ENCODE measurements at places on chromosomes 12 and 14. TPM values are rescaled to one million over a fixed set of nuclear protein-coding genes. Genes with fewer than 3 reads are reported as not detected.

GRCh38 chr14:59123531-59123930 is 64.9 kb upstream of the DAAM1 start:
- no peak for DNase-seq

Gene BDKRB2
- polyA plus RNA-seq: 8.2 TPM

- no peak for DNase-seq
These were observed 38.3 kb downstream of the GYS2 start for GRCh38 chr12:21566223-21566906.

- no peak for DNase-seq
These were observed 20.0 kb upstream of the FICD start for GRCh38 chr12:108495054-108495453.

Gene SCNN1A
- 12.3 TPM for polyA plus RNA-seq

Gene A2ML1
- polyA plus RNA-seq: not detected

DNA sequence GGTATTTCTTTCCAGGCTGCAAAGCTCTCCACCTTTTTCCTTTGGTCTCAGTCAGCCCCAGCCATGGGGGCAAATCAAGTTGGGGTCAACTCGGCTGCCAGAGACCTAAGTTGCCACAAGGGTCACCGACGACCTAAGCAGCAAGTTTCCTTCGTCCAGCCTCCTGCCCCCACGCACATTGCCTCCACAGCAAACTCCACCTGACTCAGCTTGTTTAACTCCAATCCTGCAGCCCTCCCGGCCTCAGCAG is 767 bp upstream of the KCNMB4 start:
- DNase-seq: no peak

GRCh38 chr12:17618831-17619230 is 471.2 kb downstream of the RERGL start:
- DNase-seq: no peak

DNA sequence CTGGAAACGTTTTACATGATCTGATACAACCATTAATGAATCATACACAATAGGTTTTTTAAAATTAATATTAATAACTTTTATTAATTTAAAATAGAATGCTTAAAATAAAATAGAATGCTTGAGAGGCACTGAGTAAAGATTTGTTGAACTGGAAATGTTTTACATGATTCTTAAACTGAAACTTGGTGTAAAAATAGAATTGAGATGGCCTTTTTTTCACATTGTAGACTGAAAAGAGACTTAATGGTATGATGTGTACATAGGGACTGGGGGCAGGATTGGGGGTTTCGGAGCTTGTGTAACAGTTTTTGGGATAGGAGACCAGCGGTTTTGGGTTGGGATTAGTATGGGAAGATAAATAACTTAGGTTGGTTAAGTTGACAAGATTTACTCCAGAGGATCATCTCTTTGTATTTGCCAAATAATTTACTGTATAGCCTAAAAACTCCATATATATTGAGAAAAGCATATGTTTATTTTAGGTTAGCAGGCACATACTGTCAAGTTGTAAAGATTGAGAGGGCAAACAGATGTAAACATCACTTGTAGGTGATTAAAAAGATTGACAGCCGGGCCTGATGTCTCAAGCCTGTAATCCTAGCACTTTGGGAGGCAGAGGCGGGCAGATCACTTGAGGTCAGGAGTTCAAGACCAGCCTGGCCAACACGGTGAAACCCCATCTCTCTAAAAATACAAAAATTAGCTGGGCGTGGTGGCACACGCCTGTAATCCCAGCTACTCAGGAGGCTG is 2.0 kb upstream of the ZNF410 start:
- no peak for DNase-seq

GRCh38 chr14:68278576-68279436 is 459.2 kb downstream of the RAD51B start:
- no peak for DNase-seq

Gene SLC25A21
- polyA plus RNA-seq: 0.71 TPM

GRCh38 chr12:98220636-98221035 is 294.8 kb upstream of the TMPO start:
- no peak for DNase-seq

- DNase-seq: peak; percentile 69
These were observed 12.3 kb upstream of the APOF start for GRCh38 chr12:56374726-56375597.

GRCh38 chr14:65517635-65518542 is 105.4 kb downstream of the FUT8 start:
- no peak for DNase-seq

All from small intestine (tissue), 16 donors.